Activated naive CD4-positive, alpha-beta T cell (primary cell): ENCODE measurements at places on chromosomes 5 and 9.

- no peak for DNase-seq
Observed at GRCh38 chr5:40479939-40480338, 199.8 kb upstream of the PTGER4 start.

DNA sequence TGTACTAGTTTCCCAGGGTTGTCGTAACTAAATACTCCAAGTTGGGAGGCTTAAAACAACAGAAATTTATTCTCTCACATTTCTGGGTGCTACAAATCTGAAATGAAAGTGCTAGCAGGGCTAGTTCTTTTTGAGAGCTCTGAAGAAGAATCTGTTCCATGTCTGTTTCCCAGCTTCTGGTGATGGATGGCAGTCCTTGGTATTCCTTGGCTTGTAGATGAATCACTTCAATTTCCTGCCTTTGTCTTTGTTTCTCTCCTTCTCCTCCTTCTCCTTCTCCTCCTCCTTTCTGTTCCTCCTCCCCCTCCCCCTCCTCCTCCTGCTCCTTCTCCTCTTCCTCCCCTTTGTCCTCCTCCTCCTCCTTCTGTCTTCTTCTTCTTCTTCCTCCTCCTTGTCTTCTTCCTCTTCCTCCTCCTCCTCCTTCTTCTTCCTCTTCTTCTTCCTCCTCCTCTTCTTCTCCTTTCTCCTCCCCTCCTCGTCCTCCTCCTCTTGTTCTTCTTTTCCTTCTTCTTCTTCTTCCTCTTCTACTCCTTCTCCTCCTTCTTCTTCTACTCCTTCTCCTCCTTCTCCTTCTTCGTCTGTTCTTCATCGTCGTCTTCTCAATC, 104.7 kb upstream of the ANKRD55 start:
- no peak for DNase-seq

- no peak for DNase-seq
Observed at GRCh38 chr5:107289030-107289714, 381.6 kb downstream of the EFNA5 start.

DNA sequence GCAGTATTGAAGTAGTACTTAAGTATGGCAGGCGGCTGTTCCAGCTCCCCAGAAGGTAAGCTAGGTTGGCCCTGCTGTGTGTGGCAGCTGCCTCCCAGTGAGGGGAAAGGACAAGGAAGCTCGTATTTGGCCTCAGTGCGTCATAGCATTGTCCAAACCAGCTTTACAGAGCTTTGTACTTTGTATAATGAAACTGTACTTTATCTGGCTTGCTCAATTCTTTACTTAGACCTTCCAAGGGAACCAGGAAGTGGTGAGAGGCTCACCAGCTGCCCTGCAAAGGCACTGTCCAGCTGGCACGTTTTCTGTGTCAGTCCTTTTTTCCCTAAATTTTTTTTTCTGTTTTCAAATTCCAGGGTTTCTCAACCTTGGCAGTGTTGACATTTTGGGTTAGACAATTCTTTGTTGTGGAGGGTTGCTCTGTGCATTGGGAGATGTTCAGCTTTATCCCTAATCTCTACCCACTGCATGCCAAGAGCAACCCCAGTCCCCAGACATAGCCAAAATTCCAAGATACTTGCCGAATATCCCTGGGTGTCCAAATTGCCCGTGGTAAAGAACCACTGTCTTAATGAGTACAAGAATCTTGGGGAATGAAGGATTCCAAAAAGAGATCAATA, 474.5 kb downstream of the LRRC70 start:
- no peak for DNase-seq

GRCh38 chr9:130144703-130145102, 27.5 kb upstream of the NCS1 start:
- DNase-seq = no peak

- DNase-seq = no peak
Observed at GRCh38 chr5:154753792-154754191, 1.4 kb upstream of the LARP1 start.

DNA sequence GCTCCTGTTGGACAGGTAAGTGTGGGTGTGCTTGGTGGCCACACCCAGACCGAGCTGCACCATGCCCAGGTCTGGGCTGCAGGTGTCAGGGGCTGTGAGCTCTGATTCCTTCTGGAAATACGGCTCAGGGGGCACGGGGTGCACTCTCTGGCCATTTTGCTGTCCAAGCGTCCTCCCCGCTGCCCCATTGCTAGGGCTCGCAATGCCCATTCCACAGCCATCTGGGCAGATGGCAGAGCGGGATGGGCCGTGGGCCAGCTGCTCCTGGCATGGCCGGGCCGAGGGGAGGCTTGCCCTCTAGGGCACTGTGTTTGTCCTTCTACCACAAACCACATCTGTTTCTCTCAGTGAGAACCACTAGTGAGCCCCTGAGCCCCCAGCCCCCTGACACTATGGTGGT, 67.9 kb upstream of the RXRA start:
- DNase-seq = no peak

DNA sequence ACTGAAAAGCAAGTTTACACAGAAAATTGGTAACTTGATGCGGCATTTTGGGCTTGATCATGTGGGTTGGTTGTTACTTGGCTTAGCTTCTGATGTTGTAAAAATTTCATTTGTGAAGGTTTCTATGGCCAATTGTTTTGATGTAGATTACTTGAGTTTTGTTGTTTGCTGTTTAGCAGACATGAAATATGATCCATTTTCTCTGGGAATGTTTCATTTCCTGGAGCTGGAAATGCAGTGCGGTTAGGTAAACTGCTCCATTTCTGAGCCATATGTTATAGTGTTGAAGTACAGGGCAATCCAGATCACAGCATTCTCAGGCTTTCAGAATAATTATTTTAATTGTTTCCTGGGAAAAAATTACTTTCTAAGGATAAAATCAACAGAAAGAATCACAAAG, 396.9 kb downstream of the ENC1 start:
- no peak for DNase-seq

DNA sequence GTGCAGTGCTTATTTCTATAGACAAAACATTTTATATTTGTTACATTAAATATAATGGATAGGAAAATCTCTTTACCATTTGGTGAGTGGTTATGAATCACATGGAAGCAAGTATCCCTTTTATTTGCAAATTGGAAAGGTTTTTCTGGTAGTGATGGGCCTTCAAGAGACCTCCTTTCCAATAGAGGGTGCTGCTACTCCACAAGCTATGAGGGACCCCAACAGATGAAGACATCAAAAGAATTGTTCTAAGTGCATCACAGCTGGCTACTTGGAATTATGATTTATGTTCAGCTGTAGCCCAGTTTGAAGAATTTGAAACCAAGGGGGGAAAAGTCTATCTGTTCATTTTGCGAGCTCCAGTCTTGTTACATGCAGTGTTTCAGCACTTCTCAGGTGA, 493.7 kb upstream of the SGCD start:
- no peak for DNase-seq

DNA sequence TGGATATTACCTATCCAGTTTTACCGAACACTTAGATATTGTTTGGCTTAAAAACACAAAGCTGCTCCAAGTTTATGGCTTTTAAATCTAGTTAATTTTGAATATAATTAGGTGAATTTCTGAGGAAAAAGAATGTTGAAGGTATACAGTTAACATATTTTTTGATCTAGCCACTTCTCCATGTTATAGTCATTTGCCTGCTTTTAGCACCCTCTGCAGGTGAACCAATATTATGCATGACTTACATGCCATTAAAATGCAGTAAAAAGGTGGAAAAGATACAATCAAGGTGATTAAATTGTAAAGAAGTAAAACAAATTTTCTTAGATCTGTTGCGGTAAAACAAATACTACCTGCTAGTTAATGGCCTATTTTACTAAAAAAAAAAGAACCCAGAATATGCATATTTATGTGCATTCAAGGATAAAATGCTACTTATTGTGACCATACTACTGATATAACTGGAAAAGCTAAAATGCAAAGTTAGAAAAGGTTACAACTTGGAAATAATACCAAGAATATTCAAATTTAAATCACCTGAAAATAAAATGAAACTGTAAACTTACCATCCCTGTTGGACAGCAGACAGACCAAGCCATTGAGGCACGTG, 132.1 kb downstream of the AP3B1 start:
- no peak for DNase-seq

- no peak for DNase-seq
Observed at GRCh38 chr5:133707629-133708028, 95.3 kb upstream of the FSTL4 start.

DNA sequence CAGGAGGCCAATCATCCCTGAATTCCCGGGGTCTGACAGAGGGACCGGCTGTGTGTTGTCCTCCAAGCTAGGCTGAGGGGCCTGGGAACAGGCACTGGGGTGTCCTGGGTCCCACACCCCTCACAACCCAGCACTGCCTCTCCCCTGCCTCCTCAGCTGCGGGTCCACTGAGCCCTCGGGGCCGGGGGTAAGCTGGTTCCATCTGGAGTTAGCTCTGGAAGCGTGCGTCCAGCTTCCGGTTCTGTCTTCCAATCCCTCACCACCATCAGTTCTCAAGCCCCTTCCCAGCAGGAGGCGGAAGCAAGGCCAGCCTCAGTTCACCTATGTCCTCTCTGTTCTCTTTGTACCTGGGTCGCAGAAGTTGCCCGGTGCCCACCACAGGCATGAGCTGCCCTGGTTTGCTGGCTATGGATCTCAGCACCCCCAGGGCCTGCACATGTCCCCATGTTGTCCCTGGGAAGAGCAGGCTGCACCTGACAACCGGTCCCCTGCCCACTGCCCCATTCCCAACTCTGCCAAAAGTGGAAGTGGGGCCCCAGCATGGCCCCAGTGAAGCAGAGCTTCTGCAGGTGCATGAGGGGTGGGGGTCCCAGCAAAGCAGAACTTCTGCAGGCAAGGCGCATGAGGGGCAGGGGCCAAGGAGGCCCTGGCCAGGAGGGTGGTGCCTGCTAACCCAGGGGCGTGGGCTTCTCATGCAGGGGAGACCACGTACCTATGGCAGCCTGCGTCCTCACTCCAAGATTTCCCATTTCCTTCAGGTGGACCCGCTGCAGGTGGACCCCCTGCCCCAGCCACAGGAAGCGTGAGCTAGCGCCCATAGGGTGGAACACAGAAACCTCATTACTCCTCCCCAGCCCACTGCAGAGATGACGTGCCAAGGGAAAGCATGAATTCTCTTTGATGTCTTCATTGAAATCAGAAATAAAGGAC, 111.9 kb downstream of the ZNF354C start:
- no peak for DNase-seq

DNA sequence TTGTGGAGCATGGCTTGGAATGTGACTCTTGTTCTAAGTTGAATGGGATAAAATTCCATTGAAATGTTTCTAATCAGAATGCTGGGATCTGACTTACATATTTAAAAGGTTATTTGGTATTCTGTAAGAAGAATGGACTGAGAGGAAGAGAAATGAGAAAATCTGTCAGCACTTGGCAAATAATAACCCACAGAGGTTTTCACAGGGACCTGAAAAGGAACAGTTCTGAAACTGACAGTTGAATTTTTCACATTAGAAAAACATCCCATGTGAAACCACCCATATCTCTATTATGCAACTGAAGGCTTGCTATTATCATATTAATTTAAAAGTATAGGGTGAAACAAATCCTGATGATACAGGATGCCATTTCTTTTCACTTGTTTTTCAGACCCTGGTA, 302.7 kb downstream of the EPB41L4A start:
- DNase-seq = no peak

- DNase-seq = no peak
Observed at GRCh38 chr5:8865686-8866374, 680.0 kb downstream of the SEMA5A start.

DNA sequence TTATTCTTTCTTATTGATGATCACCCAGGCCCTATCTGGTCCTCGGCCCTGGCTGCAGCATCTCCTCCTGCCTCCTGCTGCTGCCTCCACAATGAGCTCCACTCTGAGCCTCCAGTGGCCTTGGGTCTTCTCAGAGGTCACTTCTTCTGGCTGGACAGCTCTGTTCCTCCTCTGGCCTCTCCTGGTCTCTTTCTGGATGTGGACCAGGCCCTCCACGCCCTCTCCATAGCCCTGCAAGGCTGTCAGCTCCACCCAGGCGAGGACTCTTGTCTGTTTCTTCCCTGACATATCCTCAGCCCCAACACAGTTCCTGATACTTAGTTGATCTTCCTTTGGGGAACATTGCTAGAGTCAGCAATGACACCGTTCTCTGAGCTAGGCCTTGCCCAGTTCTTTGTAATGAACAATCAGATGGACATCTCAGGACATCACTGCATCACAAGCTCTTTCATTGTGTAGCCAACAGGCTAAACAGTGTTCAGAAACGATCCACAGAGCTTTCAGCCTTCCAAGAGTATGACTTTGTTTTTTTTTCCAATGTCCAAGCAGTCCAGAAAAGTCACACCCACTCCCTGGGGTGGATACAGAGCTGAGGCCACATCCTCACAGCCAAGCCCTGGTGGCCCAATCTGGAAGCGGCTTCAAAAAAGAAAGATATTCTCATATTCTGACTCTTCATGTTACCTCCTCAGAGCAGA, 62.5 kb upstream of the DNAH5 start:
- DNase-seq = no peak
